Hematopoietic multipotent progenitor cell treated with erythropoietin and hydrocortisone succinate and interleukin-3 and kit ligand, for 17 days (in vitro differentiated cells): ENCODE measurements at places on chromosomes 7 and 10.

DNA sequence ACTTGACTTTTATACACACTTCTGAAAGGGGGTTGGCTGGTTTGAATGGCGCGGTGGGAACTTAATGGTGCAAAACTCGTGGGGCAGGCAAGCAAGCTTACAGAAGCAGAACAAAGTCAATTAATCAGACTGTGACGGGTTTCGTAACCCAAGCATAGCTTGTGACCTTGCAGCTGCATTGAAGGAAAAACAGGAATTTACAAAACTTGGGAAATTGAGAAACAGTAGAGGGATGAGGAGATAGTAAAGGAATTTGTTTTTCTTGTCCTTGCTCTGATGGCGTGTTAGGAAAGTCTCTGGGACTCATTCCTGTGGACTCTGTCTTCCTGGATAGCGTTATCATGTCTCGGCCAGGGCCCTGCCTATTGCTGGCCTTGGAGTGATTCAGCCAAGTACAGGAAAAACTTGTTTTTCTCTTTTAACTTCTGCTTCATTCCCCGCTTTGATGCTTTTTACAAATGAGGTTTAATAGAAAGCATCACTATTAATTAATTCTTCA is 220.0 kb upstream of the KCND2 start:
- DNase-seq: no peak

DNA sequence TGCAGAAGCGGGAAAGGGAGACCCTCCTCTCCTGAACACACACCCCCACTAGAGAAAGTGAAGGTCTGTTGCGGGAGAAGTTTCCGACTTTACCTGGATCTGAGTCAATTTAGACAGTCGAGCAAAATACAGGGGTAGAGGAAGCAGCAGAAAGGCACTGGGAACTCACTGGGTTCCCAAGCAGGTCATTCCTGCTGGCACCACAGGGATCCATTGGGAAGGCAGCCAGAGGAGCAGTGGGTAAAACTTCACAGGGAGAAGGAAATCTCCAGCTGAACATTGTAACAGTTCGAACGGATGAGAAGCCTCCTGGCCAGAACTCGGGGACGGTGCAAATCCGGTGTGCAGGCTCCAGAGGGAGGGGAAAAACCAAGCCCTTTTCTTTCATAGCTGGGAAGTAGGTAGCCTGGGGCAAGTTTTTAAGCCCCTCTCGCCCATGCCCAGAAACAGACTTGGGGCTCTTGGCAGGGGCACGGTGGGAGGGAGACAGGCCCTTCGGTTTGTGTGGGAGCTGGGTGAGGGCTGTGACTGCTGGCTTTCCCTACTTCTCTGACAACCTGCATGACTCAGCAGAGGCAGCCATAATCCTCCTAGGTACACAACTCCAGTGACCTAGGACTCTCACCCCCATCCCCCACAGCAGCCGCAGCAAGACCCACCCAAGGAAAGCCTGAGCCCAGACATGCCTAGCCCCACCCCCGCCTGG is 51.9 kb downstream of the DDC start:
- no peak for DNase-seq

- peak; percentile 57 for DNase-seq
Observed at GRCh38 chr7:140478246-140479061, 851 bp downstream of the MKRN1 start.

DNA sequence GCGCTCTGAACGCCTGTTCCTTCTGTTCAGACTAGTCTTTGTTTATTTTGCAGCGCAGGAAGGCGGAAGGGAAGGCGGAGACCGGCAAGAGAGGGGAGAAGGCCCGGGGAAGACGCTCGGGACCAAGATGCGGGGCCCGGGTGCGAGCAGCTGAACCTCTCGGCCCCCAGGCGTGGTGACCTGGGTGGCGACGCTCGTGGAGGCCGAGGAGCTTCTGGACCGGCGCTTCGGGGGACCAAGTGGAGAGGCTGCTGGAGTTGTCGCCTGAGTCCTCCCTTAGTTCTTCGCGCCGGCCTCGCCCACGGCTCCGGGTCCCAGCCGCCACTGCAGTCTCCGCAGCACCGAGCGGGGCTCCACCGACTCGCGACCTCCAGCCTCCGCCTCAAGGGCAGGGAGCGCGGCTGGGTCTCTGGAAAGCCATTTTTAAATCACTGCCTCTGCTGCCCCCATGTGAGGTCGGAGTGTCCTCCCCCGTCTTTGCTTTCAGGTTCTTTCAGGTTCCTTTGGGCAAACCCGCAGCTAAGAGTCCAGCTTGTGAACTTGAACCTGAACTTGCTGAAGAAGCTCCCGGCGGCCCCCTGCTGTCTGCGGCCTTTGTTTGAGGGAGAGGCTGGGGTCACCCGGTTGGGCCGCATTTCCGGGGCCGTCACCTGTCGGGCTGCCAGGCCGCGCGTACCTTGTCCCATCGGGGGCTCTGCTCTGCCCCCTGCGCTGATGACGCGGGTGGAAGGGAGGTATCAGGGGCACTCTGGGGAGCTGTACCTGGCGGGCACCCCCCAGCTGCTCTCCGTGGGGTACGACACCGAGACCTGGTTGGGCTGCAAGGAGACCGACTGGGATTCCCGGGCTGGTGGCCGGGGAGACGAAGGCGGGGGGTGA is 136.0 kb downstream of the KIF20B start:
- no peak for DNase-seq

DNA sequence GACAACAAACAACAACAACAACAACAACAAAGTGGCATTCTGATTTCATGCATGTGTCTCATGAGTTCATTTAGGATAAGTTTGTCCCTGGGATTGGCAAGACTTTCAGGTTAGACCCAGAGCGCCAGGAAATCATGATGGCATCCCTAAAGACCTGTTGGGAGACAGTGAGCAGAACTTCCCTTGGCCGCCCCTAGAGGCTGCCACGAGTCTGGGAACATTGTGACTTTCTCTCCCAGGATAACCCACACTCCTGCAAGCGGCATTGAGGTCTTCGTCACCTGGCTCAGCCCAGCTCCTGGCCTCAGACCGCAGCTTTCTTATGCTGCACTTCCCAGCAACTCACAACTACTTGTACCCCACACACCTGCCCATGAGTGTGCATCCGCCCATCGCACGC is 80.5 kb upstream of the RNF32 start:
- no peak for DNase-seq

DNA sequence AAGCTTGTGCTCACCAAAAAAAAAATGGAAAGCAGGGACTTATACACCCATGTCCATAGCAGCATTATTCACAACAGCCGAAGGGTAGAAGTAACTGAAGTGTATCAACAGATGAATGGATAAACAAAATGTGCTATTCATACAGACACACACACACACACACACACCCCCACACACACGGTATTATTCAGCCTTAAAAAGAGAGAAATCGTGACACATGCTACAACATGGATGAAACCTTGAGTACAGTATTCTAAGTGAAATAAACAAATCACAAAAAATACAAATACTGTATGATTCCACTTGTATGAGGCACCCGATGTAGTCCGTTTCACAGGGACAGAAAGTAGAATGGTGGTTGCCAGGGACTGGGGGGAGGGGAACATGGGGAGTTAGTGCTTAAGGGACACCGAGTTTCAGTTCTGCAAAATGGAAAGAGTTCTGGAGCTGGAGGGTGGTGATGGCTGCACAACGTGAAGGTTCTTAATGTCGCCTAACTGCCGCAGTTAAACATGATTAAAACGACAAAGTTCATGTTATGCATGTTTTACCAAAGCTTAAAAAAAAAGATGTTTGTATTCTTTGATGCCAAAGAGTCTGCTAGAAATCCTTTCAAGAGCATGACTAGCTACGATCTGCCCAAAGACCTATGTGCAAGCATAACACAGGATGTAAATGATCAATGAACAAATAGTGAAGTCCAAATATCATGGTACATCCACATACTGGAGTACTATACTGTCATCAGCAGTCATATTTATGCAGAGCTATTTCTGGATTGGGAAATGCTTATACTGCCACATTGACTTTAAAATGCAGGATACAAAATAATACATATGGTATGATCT is 7.2 kb downstream of the TNS3 start:
- DNase-seq: no peak

DNA sequence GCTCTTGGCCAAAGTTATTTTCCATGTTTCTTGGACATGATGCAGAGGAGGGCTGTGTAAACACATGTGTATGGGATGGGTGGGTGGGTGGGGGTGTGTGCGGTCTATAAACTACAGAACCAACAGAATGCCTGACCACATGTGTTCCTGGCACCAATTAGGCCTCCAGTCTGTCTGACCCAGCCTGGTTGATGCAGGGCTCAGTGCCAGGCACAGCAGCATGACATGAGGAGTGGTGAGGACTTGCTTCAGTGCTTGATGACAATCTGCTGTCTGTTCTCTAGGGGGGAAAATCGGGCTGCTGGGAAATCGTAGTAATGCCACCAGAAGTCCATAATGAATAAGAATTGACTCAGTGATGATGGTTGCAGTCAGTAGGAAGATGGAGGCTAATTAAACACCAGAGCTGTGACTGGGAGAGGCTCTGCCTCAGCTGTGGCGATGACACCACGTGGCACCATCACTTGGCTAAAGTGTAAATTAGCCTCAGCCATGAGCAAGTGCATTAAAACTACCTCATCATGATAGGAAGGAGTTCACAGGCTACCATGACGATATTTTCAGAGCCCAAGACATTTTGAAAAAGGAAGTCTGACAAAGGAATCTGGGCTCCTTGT is 260.1 kb upstream of the PODXL start:
- DNase-seq: no peak
